ENCODE measurements at places on chromosomes 4 and X.

DNA sequence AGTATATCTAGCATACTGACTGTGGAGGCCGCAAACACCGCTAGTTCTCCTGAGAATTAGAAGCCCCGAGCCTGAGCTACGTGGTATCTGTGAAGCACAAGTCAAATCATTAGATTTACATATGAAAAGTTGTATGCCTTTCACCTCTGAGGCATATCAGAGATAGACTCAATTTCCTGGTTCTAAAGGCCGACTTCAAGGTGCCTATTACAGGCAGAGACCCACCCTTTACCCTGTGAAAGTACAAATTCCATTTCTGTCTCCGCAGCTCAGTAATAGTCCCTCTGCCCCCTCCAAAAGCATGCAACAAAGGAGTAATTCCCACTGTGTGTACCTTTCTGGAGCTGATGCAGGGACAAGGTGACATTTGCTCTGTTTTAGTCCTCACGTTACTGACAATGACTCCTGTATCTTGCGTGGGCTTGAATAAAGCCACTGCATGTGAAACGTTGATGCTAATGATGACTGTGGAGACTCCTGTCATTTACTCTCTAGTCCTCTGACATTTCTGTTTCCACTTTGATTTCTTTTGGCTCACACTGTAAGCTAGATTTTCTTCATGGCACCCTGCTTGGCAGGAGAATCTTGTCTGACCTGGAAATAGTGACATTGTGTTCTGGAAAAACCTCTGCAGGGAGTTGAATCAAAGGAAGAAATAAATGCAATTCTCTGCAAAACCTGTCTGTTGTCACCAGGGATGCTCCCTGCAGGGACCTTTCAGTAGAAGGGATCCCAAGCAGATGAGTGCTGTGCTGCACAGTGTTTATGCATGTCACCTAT lies 273.2 kb upstream of the EMCN start:
- no peak for DNase-seq

GRCh38 chr4:30330894-30331652 lies 389.1 kb upstream of the PCDH7 start:
- no peak for DNase-seq

DNA sequence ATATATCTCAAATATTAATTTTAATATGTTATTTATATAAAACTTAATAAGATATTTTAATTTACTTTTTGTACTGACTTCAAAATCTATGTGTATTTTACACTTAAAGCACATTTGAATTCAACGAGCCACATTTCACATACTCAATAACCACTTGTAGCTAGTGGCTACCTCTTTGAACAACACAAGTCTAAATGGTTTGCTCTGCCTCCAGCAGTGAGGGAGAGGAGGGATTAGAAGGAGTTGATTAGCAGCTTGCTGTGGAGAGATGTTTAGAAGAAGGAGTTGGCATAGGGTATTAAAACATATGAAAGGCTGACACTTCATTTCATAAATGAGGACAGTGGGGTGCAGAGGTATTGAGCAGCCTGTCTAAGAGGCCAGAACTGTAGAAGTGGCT lies 124.0 kb downstream of the ARHGAP24 start:
- DNase-seq: no peak

DNA sequence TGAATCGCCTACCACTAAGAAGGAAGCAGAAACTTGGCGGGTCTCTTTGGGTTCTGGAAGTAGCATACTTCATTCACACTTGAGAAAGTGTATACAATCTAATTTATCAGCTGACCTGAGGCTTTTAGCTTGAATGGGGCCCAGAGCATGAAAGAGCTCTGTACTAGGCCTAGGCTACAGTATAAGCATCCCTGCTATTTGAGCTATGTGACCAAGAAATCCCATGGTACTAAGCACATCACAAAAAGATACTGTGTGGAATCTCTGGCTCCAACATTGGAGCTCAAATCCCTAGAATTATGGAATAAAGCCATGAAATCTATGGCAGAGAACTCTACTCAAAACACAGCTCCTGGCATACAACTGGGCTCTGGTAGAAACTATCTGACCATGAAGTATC lies 43.9 kb upstream of the CCDC149 start:
- no peak for DNase-seq

DNA sequence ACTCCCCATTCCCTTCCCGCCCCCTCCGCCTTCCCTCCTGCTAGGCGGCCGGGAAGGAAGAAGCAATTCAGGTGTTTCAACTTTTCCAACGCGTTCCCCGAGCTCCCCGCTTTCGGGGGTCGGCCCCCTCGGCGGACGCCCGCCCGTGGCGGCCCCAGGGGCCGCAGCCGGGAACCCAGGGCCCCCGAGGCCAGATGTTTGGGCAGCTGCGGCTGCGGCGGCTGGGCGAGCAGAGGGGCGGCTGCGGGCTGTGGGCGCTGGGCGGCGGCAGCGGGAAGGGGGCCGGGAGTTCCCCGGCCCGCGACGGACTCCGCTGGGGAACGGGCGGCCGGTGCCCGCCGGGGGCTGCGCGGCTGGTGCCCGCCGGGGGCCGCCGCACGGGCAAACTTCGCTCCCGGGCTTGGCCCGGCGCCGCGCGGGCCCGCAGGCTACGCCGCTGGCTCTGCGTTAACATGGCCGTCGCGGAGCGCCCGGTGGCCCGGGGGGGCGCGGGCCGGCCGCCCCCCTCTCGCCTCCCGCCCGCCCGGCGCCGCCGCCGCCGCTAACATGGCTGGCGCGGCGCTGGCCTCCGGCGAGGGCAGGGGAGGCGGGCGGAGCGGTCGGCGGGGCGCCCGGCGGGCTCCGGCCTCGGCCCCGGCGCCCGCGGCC lies 510 bp downstream of the HMGB3 start:
- DNase-seq: no peak

DNA sequence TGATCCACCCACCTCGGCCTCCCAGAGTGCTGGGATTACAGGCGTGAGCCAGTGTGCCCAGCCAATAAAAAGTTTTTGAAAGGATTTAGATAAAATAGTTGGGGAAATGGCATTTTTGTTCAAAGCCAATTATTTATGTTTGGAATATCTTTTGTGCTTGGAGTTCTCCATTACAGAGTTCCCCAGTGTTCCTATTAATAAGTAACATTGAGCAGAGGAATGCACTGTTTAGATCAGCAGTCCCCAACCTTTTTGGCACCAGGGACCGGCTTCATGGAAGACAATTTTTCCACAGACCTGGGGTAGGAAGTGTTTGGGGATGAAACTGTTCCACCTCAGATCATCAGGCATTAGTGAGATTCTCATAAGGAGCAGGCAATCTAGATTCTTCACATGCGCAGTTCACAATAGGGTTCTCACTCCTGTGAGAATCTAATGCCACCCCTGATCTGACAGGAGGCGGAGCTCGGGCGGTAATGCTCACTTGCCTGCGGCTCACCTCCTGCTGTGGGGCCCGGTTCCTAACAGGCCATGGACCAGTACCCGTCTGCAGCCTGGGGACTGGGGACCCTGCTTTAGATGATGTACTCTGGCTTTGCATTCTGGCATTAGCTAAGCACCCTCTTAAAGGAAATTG lies 8.3 kb downstream of the PKD2 start:
- DNase-seq: no peak

DNA sequence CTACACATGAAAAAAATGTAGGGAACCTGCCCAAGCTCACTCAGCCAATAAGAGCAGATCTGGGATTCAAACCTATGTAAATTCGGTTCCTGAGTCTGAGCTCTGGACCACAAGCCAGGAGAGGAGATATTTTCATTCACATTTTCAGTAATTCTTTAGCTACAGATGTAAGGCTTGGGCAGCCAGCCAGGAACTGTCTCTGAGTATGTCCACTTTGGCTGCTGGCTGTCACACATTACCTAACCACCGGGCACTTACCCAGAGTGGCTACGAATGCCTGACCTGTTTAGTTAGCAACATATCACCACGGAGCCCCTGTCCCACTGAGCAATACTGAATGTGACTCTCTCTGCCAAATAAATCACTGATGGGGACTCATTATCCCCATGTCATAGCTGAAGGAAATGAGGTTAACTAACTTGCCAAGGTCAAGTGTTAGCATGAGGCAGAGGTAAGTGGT lies 15.3 kb downstream of the USP46 start:
- peak; percentile 71 for DNase-seq

- no peak for DNase-seq
These were observed 145.0 kb upstream of the DGKK start for GRCh38 chrX:50615570-50616158.

DNA sequence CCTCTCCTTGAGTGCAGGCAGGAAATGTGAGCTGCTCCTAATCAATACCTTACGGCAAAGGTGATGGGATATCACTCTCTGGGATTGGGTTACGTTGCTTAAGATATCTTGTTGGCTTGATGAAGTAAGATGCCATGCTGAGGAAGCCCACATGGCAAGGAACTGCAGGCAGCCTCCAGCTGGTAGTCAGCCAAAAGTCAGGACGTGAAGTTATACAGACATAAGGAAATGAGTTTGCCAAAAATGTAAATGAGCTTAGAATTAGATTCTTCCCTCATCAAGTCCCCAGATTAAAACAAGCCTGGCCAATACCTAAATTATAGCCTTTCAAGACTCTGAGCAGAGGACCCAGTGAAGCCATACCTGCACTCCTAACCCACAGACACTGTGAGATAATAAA lies 155.0 kb downstream of the QDPR start:
- DNase-seq: no peak

DNA sequence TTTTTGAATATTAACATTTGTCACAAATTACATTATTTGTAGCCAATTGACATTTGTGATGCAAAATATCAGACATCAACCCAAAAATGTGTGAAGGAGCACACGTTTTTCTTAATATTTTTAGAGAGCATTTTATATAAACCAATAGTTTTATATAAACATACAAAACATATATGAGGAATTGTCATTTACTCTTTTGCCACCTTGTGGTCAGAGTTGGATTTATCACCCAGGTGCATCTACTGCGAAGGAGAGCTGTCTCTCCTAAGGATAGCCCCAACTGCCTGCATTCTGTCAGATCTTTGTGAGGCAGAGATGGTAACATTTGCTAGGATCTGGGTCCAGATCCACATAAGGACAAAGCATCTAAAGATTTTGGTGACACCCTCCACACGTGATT lies 2.5 kb upstream of the USP27X start:
- DNase-seq: no peak

DNA sequence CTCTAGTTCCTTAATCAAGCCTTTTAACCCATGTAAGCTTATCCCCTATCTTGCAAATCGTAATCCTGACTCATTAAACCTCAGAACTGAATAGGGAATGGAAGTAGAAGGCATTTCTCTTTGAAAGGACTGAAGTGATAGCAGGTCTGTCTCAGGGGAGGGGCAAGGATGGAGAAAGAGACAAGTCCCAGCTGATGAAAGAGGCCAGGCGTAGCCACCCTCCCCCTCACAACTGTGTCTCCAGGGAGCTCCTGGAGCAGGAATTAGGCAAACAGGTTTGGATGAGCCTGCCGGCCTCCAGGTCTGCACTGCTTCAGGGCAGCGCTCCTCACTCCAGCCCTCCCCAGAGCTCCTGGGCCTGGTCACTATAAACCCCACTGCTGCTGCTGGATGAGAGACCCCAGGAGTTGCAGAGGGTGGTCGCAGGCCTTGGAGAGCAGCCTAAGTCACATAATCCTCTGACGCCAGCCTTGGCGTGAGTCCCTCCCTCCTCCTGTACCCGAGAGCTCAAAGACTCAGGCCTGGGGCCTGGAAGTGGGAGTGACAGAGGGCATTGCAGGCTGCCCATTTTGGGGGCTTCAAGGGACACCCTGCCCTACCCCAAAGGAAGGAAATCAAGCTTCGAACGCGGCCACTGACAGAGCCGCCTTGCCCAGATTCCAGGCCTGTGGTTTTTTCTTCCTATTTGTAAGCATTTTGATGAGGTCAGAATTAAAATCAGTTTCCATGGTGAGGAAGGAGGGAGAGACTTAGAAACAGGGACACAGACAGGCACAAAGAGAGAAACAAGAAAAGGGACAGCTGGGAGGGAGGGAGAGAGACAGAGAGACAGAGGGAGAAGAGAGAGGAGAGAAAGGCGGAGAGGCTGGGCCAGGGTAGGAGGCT lies 21.2 kb upstream of the MSX1 start:
- peak; percentile 53 for DNase-seq

DNA sequence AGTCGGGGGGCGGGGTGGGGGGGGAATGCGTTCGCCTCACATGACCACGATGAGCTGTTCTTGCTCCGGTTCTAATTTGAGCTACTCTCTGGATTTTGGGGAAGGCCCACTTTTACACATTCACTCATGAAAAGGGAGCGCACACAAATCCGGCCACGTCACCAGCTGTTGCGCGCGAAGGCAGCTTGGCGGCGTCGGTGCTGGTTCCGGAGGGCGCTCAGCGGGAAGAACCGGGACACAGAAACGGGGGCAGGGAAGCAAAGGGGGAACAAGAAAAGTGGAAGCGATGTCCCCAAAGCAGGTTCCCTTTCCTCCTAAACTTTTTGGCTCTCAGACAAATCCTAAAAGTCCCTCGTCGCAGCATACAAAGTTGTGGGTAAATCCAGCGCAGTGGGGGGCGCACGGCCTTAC lies 605 bp downstream of the ANXA5 start:
- peak; percentile 79 for DNase-seq

DNA sequence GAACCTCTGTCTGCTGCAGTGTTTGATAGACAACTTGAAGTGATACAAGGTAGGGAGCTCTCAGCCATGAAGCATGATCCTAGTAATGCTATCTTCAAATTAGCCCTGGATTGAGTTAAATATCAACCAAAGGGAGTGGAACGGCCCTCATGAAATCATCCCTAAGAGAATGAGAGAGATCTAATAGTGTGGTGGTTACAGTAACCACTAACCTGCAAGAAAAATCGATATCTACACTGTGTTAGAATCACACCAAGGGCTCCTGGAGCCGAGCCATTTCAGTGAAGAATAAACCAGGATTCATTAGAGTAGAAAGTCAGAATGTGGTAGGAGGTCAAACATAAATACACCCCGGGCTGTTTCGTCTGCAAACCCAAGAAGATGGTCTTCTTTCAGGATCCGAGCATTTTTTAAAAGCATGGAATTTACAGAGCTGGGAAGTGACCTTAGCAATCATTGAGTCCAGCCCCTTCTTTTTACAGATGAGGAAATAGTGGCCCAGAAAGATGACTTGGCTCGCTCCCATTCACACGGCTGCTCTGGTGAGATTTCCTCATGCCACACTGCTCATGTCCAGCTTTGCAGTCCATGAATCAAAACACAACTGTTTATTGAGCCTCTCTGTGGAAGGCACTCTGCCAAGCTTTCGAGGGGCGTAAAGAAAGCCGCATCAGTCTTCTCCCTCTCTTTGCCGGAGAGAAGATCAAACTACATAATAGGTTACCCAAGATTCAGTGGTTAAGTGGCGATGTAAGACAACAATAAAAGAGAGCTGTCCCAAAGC lies 5.5 kb upstream of the DCTD start:
- peak; percentile 45 for DNase-seq

GRCh38 chr4:16031546-16032395 lies 52.1 kb downstream of the PROM1 start:
- no peak for DNase-seq

DNA sequence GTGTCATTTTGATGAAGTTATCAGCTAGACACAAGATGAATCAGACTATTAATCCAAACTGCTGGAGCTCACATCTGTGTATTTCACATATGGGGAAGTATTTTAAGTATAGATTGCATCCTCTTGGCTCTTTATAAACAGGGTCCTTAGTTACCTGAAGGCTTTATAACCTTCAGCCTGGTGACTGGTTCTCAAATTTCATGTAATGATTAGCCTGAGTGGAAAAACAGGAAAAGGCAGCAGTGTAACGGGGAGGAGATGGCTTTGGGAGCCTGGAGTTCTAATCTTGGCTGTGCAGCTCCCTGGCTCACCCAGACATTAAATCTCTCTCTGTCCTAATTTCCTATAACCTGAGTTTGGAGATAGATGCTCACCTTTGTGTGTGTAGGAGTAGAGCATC lies 103.8 kb upstream of the HPF1 start:
- DNase-seq: no peak

- DNase-seq: no peak
These were observed 2.3 kb upstream of the BTC start for GRCh38 chr4:74796631-74797030.
